A549 treated with CORT108297 at 1 μM for 4 hours (cell line): ENCODE measurements at places on chromosomes 5 and 9. TPM values are rescaled to one million over a fixed set of nuclear protein-coding genes. Genes with fewer than 3 reads are reported as not detected.

BAAT gene
- 0.33 to 0.60 TPM (median 0.41 TPM) in 5 replicates for total RNA-seq

DMGDH gene
- total RNA-seq, result 0.15 TPM in 1 of 5 replicates, not detected in the others

MAMDC4 gene
- total RNA-seq, result 1.7 to 6.8 TPM (median 5.1 TPM) in 5 replicates

FSTL4 gene
- total RNA-seq, result 3.1 to 4.5 TPM (median 3.7 TPM) in 5 replicates

SLC22A4 gene
- 4.0 to 4.9 TPM (median 4.3 TPM) in 5 replicates for total RNA-seq

SLC28A3 gene
- total RNA-seq, result 0.01 TPM in 1 of 5 replicates, not detected in the others

F2RL1 gene
- 225 to 295 TPM (median 259 TPM) in 5 replicates for total RNA-seq

DUSP1 gene
- 343 to 493 TPM (median 485 TPM) in 5 replicates for total RNA-seq

GABBR2 gene
- total RNA-seq, result 0.17 to 0.31 TPM (median 0.22 TPM) in 5 replicates

FOXI1 gene
- not detected in 5 replicates for total RNA-seq

SPATA31D3 gene
- total RNA-seq, result not detected in 5 replicates
